ENCODE measurements at places on chromosomes 7 and 10.

- DNase-seq: no peak
Measured at GRCh38 chr10:22534849-22535604, 179.4 kb downstream of the PIP4K2A start.

GRCh38 chr7:17069146-17069545 is 187.4 kb upstream of the AGR3 start:
- no peak for DNase-seq

DNA sequence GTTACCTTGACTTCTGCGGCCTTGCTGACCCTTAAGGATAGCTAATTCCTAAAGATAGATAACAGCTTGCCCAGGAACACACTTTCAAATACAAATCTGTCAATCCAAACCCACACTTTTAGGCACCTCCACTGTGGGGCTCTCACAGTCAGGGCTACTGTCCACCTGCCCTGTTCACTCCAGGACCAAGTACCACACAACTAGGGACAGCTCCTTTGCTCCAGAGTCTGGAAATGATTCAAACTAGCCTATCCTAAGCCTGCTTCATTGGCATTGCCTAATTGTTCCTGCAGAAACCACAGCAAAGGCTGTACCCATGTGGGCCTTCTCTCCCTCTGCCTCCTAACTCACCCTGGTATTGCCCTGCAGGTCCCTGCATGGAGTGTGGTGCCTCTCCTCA is 538.9 kb upstream of the IGFBP3 start:
- no peak for DNase-seq

- no peak for DNase-seq
Measured at GRCh38 chr10:104478380-104478779, 124.7 kb downstream of the CFAP58 start.

- DNase-seq: no peak
Measured at GRCh38 chr10:80567292-80567691, 29.6 kb downstream of the SH2D4B start.

- no peak for DNase-seq
Measured at GRCh38 chr7:33183504-33183903, 54.1 kb downstream of the BBS9 start.

DNA sequence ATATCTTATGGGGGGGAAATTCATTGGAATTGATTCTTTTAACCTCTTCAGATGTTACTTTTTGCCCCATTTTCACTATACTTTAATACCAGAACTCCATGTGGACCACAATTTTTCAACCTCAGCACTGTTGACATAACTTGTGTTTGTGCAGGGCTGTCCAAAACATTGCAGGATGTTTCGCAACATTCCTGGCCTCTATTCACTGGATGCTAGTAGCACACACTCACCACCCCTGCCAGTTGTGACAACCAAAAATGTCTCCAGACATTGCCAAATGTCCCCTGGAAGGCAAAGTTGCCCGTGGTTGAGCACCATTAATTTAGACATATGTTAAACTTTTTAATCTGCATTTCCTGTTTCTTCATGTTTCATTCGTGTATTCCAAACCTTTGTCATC is 234.7 kb downstream of the GFRA1 start:
- DNase-seq: no peak

DNA sequence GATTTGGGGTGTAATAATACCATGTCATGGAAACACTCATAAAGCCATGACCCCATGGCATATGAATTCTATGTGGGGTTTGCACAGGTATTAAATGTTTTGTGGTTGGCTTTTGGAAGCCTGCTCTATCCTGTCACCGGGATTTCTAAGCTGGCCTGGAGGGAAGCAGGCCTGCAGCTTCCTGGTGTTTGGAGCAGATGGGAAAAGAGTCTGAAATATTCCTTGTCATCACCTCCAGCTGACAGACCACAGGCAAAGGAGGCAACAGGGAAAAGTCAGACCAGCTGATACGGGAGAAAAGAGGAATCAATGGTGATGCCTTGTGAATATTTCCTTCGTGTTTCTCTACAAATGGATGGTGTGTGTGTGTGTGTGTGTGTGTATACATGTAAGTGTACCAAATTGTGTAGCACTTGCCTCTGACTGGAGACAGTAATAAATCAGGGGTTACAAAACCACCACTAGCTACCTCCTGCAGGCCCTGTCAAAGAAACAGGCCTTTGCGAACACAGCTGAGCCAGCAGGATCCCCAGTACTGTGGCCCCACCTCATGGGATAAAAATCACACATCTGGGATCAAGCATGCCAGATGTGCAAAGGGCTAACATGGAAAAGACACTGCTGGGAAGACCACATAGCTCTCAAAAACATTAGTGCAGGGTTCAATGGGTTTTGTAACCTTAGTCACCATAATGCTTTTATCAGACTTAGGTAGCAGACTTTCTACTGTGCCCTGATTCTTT is 120.8 kb upstream of the HPS1 start:
- no peak for DNase-seq
